ENCODE measurements at places on chromosomes 7 and 10. TPM values are rescaled to one million over a fixed set of nuclear protein-coding genes. Genes with fewer than 3 reads are reported as not detected.

The STK31 gene
- under 0.01 TPM for total RNA-seq

The TDRD1 gene
- total RNA-seq, result not detected

The JAZF1 gene
- total RNA-seq, result 5.9 TPM

The NUTM2E gene
- total RNA-seq, result not detected

The FBH1 gene
- total RNA-seq, result 131 TPM

The EFCAB10 gene
- total RNA-seq, result not detected

The OR2A12 gene
- total RNA-seq, result not detected

The TMEM176A gene
- not detected for total RNA-seq
